ENCODE measurements at places on chromosomes 3 and 15.

DNA sequence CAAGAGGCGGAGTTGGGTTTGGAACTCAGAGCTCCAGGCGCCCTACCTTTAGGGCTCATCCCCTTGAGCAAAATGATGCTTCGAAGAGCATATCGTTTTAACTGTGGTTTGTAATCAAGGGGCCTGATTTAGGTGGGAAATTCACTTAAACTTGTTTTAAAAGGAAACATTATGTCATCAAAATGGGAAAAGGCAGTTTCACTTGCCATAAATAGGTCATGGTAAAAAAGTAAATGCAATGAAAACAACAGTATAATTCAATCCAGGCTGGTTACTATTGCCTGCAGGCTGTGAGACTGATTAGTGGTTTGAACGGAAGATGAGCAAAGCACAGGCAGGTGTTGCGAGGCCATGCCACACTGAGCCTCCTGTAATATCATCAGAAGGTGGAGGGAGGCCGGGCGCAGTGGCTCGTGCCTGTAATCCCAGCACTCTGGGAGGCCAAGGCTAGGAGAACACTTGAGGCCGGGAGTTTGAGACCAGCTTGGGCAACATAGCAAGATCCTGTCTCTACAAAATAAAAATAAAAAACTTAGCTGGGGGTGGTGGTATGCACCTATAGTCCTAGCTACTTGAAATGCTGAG lies 2.1 kb downstream of the HDAC11 start:
- DNase-seq = no peak

- DNase-seq = peak; percentile 64
These were observed 16.1 kb upstream of the TM4SF1 start for GRCh38 chr3:149393345-149394160.

- no peak for DNase-seq
These were observed 628 bp downstream of the PRRT3 start for GRCh38 chr3:9951598-9951961.

DNA sequence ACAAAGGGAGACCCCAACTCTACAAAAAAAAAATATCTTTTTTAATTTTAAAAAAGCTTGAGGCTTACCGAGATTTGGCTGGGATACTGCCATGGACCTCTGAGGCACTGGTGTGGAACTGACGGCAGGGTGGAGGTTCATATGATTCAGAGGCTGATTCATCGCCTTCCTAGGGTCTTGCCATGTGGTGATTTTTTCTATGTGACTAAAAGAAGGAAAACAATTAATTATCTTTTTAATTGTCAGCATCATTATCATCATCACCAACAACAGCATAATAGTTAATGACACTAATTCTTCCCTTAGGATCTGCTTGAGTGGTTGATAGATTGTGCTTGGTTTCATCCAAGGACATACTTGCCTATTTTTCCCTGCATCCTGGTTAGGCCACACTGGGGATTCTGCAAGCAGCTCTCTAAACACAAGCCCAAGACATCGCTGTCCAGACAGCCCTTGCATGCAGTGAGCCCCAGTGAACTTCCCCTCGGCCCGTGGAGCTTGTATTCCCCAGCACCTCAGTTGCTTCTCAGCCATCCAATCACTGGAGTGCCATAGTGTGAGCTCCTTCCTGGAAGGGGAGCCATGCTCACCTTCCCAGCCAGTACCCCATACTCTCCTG lies 84.9 kb downstream of the WWTR1 start:
- no peak for DNase-seq

DNA sequence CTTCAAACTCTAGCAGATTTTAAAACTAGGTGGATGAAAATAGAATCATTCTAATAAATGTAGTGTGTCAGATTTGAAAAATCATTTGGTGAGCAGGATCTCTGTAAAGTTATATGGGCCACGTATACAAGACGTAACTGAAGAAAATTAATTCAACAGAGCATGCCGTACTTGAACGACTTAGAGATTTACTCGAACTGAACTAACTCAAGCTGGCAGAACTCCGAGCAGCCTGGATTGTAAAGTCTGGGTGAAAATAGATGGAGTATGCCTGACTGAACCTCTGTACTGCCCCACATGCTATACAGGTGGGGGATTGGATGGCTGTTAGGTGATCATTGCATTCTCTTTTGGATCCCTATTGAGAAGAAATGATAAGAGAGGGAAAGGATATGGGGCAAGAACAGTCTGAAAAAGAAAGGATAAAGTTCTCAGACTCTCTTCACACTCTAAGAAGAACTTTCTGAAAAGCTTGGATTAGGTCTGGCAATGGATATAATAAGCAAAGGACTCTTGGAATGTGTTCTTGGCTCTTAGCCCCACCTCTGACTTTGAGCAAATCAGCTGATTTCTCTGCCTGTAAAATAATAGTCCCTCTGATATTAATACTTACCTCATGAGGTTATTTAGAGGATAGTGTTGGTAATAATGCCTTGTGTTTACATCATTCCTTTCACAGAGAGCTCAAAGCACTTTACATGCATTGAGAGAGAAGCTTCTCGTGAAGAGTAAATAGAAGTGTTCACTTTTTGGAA lies 147.5 kb downstream of the FILIP1L start:
- DNase-seq = no peak

DNA sequence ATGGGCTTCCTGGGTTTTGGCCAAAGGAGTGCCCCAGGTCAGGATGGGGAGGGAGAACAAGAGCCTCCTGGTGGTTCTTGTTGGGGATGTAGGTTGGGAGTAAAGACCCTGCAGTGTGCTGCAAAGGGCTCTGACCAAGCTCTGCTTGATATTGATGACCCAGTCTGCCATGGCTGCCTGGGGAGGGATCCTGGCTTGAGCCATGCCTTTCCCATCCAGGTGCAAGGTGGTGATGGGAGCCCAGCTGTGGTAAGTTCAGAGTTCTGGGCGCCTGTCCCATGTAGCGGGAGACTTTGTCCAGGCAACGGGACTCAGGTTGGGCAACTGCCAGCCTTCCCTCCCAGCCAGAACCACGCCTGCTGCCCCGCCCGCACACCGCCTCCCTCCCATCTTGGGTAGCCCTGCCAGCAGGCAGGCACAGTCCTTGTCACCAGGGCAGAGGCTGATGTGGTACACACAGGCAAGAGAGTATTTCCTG lies 2.6 kb downstream of the GNAI2 start:
- DNase-seq = peak; percentile 45

GRCh38 chr3:31050296-31050695 lies 155.8 kb upstream of the GADL1 start:
- peak; percentile 19 for DNase-seq

GRCh38 chr15:70313099-70314017 lies 215.6 kb upstream of the TLE3 start:
- no peak for DNase-seq

GRCh38 chr3:195160908-195161434 lies 110.0 kb downstream of the XXYLT1 start:
- no peak for DNase-seq

DNA sequence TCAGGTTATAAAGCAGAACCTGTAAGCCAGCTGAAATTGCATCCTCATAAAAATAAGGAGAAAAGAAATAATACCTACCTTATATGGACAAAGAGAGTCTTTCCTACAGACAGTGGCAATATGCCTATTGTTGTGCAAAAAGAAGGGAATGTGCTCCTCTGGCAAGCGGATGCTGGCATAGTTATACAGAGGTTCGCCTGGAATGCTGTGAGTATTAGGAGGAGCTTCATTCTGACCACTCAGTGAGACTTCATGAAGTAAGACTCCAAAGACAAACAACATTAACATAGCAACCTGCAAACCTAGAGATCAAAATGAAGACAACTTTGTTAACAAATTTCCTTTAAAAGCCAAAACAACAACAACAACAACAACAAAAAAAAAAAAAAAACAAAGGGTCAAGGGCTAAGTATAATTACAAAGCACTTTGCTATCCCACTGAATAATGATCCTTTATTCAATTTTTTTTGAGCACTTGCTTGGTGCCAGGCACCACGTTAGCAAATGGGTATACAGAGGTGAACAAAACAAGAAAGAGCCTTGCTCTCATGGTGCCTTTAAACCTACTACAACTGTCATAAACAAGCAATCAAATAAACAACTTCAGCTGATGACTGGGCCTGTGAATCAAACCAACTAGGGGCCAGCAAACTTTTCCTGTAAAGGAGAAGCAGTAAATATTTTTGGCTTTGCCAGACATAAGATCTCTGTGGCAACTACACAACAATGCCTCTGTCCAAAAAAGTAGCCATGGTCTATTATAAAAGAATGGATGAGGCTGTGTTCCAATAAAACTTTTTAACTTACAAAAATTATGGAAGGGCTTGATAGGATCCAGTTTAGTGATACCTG lies 3.7 kb downstream of the EOGT start:
- no peak for DNase-seq

DNA sequence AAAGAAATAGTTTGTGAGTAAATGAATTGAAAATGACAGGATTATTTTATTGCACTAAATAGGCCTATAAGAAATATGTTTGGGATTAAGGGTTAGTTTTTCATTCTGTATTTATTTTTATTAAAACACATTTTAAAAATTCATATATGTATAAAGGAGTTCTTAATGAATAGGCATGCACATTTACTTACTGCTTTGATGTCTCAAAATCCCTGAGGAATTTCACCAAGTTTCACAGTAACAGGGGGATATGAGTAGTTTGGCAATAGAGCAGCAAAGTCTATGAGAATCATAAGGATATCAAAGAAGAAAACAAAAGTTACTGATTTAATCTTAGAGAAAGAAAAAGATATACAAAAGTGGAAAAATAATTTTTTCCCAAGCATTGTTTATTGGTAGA lies 411.7 kb downstream of the NAALADL2 start:
- DNase-seq = no peak

DNA sequence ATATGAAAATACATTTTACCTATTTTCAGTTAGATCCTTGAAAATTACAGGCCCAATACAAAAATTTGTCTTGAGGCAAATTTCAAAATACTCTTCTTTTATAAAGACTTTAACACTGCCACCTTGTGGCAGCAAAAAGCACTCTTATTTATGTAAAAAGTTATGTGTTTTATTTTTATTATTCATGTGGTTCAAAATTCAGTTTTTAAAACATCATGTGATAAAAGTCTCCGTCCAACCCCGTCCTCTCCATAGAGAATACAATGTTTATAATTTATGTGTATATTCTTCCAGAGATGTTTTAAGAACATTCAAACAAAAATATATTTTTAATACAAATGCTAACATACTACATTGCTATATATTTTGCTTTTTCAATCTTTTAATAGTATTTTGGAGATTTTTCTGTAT lies 36.9 kb upstream of the TRIM59 start:
- DNase-seq = peak; percentile 36

GRCh38 chr15:41511899-41512369 lies 1.7 kb downstream of the LTK start:
- DNase-seq = no peak

- DNase-seq = no peak
These were observed 16.5 kb upstream of the FAM240A start for GRCh38 chr3:46595819-46596314.

GRCh38 chr15:48569591-48570302 lies 75.8 kb downstream of the FBN1 start:
- no peak for DNase-seq

DNA sequence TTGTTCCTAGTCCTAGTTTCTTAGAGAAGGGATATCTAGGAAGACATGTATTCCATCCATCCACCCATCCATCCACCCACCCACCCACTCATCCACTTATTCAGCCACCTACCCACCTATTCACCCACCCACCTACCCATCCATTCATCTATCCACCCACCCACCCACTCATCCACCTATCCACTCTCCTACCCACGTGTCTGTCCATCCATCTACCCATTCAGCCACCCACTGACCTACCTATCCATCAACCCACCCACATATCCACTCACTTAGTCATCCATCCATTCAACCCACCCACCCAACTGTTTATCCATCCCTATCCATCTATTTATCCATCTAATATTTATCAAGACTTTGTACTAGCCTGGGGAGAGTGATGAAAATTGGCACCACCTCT lies 120.5 kb downstream of the FBLN2 start:
- no peak for DNase-seq

GRCh38 chr15:67126551-67127330 lies 61.3 kb downstream of the SMAD3 start:
- no peak for DNase-seq

- no peak for DNase-seq
These were observed 220.0 kb downstream of the ADAMTSL3 start for GRCh38 chr15:83873966-83874365.

DNA sequence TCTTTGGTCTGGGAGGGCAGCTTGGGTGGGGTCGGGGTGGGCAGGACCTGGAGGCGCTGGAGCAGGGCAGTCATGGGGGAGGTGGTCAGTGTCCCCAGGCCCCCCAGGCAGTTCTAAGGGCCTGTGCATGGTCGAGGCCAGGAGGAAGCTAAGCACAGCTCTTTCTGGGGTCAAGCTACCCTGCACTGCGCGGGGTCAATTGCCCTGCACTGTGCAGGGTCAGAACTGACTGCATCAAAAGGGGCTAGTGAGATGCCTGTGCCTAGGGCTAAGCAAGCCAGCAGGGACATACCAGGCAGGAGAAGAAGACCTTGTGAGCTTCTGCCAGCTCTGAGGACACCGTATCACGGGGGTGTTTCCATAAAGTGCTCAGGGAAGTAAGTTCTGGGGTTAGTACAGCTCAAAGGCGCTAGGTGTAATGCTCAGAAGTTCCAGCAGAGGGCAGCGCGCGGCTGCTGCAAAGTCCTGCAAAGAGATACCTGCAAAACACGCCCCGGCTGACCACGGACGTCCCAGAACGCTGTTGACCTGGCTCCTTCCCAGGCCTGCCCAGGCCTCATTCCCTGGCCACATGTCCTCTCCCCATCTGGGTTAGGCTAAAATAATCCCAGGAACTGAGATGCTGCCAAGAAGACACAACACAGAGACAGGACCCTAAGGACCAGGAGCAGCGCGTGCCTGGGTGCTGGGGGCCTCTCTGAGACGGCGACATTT lies 18.8 kb upstream of the IQSEC1 start:
- DNase-seq = peak; percentile 71

- DNase-seq = no peak
These were observed 146.2 kb downstream of the GREM1 start for GRCh38 chr15:32864051-32864450.

- no peak for DNase-seq
These were observed 49.3 kb downstream of the TMEM266 start for GRCh38 chr15:76109046-76109445.

DNA sequence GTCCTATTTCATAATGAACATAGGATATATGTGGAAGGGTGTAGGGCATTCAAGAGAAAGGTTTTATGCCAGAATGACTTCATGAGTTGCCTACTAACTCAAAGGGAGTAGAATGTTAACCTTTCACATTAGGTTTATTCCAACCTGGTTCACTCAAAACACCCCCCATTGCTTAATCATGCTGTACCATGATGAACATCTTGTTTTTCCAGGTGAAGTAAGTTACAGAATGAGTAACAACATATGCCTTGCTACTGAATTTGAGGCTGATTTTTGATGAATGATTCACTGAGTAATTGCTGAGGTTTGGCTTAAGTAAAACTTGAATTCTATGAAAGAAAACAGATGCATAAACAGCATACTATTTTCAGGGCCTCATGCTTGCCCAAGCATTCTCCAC lies 5.9 kb upstream of the CLDN16 start:
- DNase-seq = no peak

All from SW480 (cell line).